NCI-H1930 (cell line): ENCODE measurements at places on chromosomes 6 and 20.

GRCh38 chr6:161586887-161587286 lies 313.0 kb upstream of the AGPAT4 start:
- DNase-seq: peak; percentile 36

GRCh38 chr20:2059411-2059810 lies 42.2 kb upstream of the STK35 start:
- no peak for DNase-seq

DNA sequence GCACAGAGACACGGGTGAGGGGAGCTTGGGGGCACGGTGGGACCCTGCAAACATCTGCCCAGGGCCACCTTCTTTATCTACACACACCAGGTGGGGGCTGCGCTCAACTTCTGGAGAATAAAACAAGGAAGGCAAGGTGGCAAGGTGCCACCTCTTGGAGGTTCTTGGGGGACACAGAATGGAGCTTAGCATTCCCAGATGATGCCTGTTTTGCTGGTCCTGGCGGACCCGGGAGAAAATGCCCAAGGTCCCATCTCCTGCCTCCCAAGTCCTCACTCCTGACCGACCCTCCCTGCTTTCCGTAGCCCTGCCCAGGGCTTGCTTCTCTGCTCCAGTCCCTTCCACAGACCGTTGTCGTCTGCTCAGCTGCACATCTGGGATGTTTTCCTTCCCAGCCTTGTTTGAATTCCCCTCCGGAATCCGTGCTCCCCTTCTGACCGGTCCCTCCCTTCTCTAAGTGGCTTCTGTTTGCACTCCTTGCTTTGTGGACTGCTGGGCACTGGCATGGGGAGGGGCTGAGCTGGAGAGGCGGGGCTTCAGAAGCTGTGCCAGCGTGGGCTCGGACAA lies 13.1 kb downstream of the ITPR3 start:
- no peak for DNase-seq

- no peak for DNase-seq
Measured at GRCh38 chr6:56549014-56549413, 93.7 kb downstream of the DST start.

- no peak for DNase-seq
Measured at GRCh38 chr6:111129013-111129412, 41.7 kb downstream of the SLC16A10 start.

GRCh38 chr6:13491538-13491937 lies 4.1 kb upstream of the GFOD1 start:
- DNase-seq: no peak

GRCh38 chr20:32972181-32973076 lies 31.8 kb downstream of the SUN5 start:
- no peak for DNase-seq

DNA sequence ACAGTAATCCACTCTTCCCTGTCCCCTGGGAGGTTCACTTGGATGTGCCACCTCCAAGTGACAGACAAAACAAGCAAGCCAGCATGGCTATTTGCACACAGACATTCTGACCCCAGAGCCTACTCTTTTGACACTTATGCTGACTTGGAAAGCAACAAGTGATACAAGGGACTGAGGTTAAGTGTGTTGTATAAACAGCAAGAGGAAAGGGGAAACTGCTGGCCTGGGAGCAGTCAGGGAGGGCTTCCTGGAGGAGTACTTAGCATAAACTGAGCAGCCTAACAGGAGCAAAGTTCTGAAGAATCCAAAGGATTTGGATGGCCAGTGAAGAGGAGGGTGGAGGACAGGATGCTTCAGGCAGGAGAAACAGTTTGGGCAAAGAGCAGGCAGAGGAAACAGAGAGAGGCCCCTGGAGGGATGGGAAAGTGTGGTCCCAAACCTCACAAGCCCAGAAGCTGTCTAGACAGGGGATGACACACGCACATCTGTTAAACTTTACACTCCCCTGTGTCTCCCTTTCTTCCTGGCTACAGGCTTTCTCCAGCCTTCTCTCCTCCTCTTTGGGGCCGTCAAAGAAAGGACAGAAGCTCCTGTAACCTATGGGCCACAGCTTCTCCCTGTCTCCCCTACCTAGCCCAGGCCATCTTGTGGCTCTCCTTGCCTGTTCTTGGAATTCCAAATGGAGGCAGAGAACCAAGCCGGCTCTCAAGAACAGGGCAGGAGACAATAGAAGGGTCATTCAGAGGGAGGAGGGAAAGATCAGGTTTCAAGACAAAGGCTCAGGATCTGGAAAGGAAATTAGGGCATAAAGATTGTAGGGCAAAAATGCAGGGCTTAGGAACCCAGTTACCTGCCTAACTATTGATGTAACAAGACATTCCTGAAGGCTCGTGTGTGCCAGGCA lies 19.3 kb downstream of the SULF2 start:
- no peak for DNase-seq

DNA sequence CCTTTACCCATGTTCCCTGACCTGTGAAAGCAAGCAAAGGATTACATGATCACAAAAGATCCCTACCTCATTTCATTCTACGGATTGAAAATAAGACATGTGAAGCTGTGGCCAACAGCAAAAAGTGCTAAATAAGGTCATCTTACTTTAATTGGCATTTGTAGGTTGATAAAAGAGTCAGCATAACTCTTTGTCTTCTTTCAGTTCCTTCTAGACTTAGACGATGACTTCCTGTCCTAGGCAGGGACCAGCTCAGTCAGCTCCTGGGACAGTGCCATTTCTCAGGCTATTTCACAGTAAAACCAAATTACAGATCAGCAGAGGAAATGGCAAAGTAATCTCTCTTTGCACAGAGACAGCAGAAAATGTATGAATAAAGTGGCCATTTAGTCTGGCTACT lies 480.7 kb downstream of the RFPL4B start:
- DNase-seq: no peak

DNA sequence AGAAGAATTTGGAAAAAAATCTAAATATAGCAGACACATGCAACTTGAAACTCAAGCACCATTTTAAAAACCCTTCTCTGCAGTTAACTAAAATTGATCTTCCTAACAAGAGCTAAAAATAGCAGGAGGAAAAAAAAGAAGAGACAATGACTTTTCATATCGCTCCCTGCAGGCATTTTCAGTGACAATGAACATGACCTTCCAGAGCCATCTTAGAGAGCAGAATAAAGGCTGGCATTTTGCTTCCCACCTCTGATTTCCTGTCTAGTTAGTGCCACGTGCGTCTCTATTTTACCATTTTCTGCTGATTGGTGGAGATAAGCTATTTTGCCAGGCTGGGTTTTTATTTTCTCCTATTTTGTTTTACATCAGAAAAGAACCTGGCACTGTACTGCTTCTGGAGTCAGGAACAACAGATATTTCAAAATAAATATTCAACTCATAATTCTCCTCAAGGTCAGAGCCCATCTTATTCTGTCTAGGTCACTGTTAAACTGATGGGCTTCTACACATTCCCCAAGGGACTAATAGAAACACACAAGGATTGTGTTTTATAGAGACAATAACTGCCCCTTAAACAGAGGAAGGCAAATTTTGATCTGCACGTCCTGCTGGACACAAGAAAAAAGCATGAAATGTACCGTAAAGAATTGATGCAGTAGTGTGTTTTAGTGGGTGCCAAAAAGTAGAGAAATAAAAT lies 70.2 kb upstream of the ENPP5 start:
- DNase-seq: no peak

DNA sequence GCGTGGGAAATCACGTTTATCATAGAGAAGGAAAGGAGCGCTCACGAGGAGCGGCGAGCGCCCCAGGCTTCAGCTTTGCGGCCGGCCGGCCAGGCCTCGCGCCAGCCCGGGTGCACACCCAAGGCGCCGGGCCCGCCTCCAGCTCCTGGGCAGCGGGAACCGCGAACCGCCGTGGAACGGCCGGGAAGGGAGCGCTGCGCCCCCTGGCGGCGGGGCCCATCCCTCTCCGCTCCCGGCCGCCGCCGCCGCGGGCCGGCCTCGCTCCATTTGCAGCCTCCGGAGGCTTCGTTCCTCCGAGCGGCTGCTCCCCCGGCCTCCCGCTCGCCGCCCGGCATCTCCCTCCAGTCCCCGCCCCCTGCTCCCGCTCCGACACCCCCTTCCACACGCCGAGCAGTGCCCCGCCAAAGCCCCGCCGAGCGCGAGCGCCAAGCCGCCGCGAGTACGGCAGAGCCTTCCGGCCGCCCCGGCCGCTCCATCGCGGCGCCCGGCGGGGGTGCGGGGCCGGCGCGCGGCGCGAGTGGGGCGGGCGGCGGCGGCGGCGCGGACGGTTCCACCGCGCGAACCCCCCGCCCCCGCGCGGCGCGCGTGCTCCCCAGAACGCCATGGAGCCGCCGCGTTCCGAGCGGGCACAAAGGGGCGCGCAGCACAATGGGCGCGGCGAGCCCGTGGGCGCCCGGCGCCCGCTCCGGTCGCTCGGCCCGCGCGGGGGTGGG lies 946 bp downstream of the BEND3 start:
- peak; percentile 80 for DNase-seq

DNA sequence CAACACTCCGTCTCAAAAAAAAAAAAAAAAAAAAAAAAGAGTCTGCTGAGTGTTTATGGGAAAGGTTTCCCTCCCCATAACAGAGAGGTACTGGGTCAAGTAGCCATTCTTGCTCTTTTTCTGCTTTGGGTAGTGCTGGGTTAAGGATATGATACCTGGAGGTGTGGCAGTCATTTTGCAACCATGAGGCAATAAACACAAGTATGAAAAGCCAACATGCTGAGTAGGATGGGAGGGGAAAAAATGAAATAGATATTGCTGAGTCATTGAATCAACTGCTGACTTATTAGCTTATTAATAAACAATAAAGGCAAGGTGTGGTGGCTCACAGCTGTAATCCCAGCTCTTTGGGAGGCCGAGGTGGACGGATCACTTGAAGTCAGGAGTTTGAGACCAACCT lies 2.3 kb upstream of the TOMM34 start:
- DNase-seq: no peak

- no peak for DNase-seq
Measured at GRCh38 chr20:59673288-59673997, 69.1 kb downstream of the PHACTR3 start.

DNA sequence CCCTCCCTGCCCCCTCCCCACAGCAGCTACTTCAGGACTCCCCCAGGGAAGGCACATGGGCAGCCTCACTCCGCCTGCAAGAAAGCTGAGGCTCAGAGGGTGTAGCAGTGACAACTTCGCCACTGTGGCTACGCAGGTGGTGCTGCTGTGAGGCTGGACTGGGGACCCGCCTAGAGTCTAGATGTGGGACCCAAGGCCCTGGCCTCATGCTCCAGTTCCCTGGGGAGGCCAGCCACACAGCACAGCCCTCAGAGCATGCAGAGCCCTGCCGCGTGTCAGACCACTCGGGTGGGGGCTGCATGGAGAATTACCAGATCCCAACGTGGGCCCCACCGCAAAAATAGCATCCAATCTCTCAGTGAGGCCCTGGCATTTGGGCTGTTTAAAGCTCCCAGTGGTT lies 30.8 kb upstream of the VSTM2L start:
- no peak for DNase-seq

GRCh38 chr20:3811467-3812258 lies 8.7 kb upstream of the AP5S1 start:
- DNase-seq: no peak

GRCh38 chr6:7899101-7899888 lies 11.3 kb downstream of the TXNDC5 start:
- no peak for DNase-seq
